Cardiac atrium fibroblast (primary cell): ENCODE measurements at places on chromosomes 5 and 9. TPM values are rescaled to one million over a fixed set of nuclear protein-coding genes. Genes with fewer than 3 reads are reported as not detected.

CSF1R gene
- total RNA-seq = not detected in 2 replicates

FRMD3 gene
- 2.3 and 3.7 TPM in 2 replicates for total RNA-seq

GABRA6 gene
- not detected in 2 replicates for total RNA-seq

EMB gene
- 0.81 TPM in 1 of 2 replicates, not detected in the other for total RNA-seq

PCDHB11 gene
- total RNA-seq = 0.18 and 0.65 TPM in 2 replicates

WDR38 gene
- total RNA-seq = not detected in 2 replicates

FGF18 gene
- total RNA-seq = 0.49 TPM in 1 of 2 replicates, not detected in the other

PTGES gene
- total RNA-seq = 1.1 and 2.1 TPM in 2 replicates

PIP5K1B gene
- not detected in 2 replicates for total RNA-seq

FAM221B gene
- total RNA-seq = not detected in 2 replicates

TMOD1 gene
- total RNA-seq = 0.18 and 0.65 TPM in 2 replicates

PCDHGB3 gene
- total RNA-seq = 1.8 and 2.4 TPM in 2 replicates

HMMR gene
- 4.2 and 11.3 TPM in 2 replicates for total RNA-seq

ABLIM3 gene
- total RNA-seq = 31.9 and 37.2 TPM in 2 replicates

CBY3 gene
- total RNA-seq = not detected in 2 replicates

POLR3G gene
- total RNA-seq = 0.72 and 2.3 TPM in 2 replicates

CLTA gene
- 279 TPM in 2 replicates for total RNA-seq

LCN10 gene
- not detected in 2 replicates for total RNA-seq

GRAMD2B gene
- total RNA-seq = 5.8 and 14.1 TPM in 2 replicates

GPR151 gene
- total RNA-seq = not detected in 2 replicates

LCN15 gene
- not detected in 2 replicates for total RNA-seq

HAVCR2 gene
- not detected in 2 replicates for total RNA-seq

BAAT gene
- total RNA-seq = 0.16 TPM in 1 of 2 replicates, not detected in the other

AGXT2 gene
- not detected in 2 replicates for total RNA-seq

POU4F3 gene
- not detected in 2 replicates for total RNA-seq

CNTNAP3B gene
- 4.5 and 8.5 TPM in 2 replicates for total RNA-seq

PLAA gene
- total RNA-seq = 20.3 and 42.8 TPM in 2 replicates

ARAP3 gene
- 6.9 and 7.1 TPM in 2 replicates for total RNA-seq

FIBCD1 gene
- 0.36 and 0.65 TPM in 2 replicates for total RNA-seq

SLCO6A1 gene
- total RNA-seq = not detected in 2 replicates

C1QTNF3 gene
- total RNA-seq = 0.65 and 1.6 TPM in 2 replicates

CAMK2A gene
- not detected in 2 replicates for total RNA-seq

ARHGEF37 gene
- 6.3 and 8.7 TPM in 2 replicates for total RNA-seq

NMUR2 gene
- total RNA-seq = not detected in 2 replicates

PRR7 gene
- total RNA-seq = 28.3 and 30.3 TPM in 2 replicates

DOCK2 gene
- 0.18 and 5.8 TPM in 2 replicates for total RNA-seq

MEIKIN gene
- not detected in 2 replicates for total RNA-seq

TYRP1 gene
- 0.32 TPM in 1 of 2 replicates, not detected in the other for total RNA-seq

BRINP1 gene
- not detected in 2 replicates for total RNA-seq
